Activated T-cell treated with anti-CD3 and anti-CD28 coated beads, Interleukin-2, amount 50 U/mL, for 24 hours (primary cell): ENCODE measurements at places on chromosomes 2 and 18.
A peak's percentile ranks its signal among the peaks of the same experiment; 100 is the strongest.

DNA sequence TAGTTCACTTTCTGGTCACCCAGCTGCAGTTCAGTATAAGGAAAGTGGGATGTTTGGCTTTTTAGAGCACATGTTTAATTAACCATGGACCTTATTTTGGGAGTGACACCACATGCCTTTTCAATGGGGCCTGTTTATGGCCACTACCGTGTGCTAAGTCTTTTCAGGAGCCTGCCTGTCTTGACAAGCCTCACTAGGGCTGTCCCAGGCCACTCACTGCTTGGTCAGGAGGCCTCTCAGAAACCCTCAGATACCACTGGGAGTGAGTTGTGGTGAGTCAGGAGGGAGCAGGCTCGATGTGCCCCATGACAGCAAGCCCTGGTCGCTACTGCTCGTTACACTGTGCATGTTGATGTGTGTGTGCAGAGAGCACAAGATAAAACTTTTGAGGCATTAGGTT lies 123.0 kb downstream of the MAP4K4 start:
- DNase-seq, result no peak

DNA sequence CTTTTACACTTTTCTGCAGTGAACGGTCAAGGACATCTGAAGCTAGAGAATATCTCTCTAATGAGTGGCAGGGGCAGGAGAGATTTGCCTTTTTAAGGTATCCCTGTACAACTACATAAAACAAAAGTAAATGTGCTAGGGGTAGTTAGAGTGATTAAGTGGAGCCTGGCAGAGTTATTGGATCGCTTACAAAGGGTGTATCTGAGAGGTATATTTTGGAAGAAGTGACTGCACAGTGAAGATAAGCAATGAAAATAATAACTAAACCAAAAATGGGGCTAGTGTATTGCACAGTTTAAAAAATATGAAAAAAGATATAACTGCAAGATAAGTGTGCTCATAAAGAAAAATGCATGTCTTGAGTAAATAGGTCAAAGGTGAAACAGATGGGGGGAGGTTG lies 193.5 kb upstream of the EPC2 start:
- no peak for DNase-seq

GRCh38 chr2:127056086-127056485 lies 50.9 kb downstream of the BIN1 start:
- no peak for DNase-seq

DNA sequence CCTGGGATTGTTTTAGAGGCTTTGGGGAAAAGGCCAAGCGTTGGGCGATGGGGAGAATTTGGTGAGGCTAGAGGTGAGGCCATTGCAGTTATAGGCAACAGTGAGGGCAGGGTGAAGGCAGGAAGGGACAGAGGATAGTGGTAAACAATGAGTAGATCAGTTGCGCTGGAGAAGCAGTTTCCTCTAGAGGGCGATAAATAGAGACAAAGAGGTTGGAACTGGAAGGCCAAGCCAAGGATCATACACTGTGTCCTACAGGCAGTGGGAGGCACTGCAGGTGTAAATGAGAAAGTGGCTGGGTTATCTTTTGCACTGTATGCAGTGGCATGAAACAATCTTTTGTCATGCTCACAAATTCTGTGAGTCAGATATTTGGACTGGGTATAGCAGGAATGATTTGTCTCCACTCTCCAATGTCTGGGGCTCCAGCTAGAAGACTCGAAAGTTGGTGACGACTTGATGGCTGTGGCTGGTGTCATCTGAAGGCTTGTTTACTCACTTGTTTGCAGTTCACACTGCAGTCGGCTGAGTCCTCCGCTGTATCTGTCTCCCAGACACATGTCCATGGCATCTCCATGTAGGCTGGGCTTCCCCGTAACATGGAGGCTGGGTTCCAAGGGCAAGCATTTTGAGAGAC lies 82.1 kb downstream of the TNP1 start:
- no peak for DNase-seq

DNA sequence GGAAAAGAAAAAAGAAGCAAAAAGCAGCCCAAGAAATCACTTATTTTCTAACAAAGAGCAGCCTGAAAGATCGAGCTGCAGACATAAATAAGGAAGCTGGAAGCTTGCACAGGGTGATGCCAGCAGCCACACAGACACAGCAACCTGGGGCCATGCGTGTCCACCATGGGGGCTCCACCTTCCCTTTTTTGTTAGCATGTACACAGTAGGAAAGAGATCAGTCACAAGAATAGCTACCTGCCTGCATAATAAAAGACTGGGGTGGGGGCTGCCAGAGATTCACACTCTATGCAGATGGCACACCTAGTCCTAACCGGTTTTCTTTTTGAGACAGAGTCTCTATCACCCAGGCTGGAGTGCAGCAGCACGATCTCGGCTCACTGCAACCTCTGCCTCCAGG lies 2.9 kb upstream of the CNOT11 start:
- no peak for DNase-seq

- DNase-seq, result no peak
These were observed 1.1 kb downstream of the MAP4K3 start for GRCh38 chr2:39435741-39436591.

DNA sequence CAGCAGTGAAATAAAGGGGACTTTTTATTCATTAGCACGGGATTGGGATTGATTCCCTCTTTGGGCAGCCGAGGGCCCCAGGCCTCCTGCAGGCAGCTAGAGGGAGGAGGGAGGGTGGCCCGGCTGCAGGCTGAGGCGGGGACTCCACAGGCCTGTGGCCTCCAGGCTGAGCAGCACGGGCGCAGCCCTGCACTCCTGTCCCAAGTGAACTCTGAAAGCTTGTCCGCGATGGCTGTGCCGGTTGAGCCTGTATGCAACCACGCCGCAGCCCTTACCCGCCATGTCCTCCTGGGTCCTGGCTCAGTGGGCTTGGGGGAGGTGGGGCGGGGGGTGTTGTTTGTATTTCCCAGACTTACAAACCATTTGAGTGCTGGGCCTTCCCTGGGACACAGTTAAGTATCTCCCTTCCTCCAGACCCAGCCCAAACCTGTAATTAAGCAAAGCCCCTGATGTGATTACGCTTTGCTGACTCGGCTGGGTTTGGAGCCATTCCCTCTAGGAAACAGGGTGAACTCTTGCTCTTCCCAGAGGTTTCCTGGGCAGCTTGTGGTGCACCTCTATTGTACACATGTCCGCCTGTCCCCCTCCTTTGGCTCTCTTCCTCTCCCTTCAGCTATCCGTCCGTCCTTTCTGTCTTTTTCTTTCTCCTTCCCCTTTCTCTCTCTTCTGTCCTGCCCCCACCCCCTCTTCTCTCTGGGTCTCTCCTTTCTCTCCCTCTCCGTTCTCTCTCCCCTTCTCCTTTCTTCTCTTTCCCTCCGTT lies 5.3 kb downstream of the GLI2 start:
- DNase-seq, result no peak

DNA sequence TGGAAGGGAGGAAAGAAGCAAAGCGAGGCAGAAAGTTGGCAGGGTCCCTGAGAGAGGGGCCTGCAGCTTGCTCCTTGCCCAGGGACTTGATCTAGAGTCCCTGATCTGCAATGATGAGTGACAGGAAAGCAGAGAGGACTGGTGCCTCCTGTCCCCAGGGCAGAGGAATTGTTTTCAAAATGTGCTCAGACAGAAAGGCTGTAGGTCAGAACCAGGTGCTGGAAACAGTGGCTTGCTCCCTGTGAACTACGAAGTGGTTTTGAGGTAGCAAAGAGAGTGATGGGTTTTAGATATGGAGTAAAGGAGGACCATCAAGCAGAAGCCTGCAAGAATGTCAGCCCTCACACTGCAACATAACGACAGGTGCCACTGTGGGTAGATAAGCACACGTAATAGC lies 164.9 kb upstream of the SERTAD2 start:
- DNase-seq, result no peak

- DNase-seq, result no peak
These were observed 7.9 kb upstream of the WDR33 start for GRCh38 chr2:127818794-127819425.

DNA sequence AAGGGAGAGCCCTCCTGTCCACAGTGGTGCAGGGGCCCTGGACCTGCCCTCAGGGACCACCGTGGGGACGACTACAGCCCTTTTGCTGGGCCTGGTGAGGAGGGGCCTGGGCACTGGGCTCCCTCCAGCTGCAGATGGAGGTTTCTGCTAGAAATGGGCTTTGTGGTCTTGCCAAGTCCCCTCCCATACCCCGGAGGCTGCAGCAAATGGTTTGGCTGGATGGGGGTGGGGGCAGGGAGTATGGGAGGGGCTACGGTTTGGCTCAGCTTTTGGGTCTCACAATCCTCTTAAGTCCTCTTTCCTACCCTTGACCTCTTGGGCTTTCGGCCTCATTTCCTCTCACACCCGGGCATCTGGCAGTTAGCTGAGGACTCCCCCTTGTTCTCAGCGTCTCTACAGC lies 21.7 kb downstream of the TET3 start:
- DNase-seq, result no peak

DNA sequence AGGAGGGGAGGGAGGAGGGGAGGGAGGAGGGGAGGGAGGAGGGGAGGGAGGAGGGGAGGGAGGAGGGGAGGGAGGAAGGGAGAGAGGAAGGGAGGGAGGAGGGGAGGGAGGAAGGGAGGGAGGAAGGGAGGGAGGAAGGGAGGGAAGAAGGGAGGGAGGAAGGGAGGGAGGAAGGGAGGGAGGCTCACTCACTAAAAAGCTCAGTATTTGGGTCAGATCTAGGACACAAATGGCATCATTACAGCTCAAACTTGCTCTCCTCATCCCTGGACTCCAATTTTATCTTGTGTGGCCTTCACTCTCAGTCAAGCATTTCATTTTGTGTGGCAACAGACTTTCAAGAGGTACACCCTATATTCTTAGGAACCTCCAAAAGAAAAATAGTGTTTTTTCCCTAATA lies 435.4 kb downstream of the IRS1 start:
- no peak for DNase-seq

DNA sequence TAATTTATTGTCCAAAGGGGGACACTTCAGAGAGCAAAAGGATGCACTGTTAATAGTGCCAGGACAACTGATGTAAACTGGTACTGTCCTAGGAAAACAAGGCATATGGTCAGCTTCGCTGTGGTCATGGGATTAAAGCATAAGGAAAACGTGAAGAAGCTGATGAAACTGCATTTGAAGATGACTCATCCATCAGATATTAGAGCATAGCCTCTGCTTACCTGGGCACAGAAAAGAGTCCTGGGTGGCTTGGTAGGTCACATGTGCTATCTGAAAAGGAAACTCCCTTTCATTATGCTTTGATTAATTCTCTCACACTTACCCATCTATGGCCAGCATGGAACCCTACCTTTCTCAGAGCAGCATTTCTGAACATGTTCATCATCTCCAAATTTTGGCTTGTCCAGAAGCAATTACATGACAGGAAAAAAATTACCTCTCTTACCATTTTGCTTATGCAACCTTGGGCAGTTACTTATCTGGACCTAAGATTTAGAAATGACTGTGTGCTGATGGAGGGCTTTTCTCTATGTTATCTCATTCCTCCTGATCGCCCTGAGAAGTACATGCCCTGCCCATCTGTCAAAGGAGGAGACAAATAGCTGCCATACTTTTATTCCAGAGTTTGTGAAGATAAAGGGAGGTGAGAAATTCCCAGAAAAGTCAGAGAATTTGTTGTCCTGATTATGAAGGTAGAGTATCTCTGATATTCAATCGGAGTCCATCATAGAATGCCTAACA lies 275.3 kb upstream of the SLC14A2 start:
- DNase-seq, result no peak

- no peak for DNase-seq
These were observed 111.2 kb downstream of the RAB3GAP1 start for GRCh38 chr2:135163306-135163705.

- DNase-seq, result peak; percentile 18
These were observed 40.5 kb upstream of the HS6ST1 start for GRCh38 chr2:128358941-128359731.

- no peak for DNase-seq
These were observed 191.3 kb downstream of the MYO1B start for GRCh38 chr2:191436368-191437055.
